Occipital lobe (tissue), 3 donors: ENCODE measurements at places on chromosomes 7 and 10. TPM values are rescaled to one million over a fixed set of nuclear protein-coding genes. Genes with fewer than 3 reads are reported as not detected.

Gene ANKRD61
- 0.31 TPM for total RNA-seq

Gene GPR37
- 24.3 TPM for total RNA-seq

Gene AKR1C3
- total RNA-seq, result 8.0 TPM

Gene TAS2R4
- total RNA-seq, result 4.5 TPM

Gene GDF2
- total RNA-seq, result not detected

Gene AEBP1
- 3.4 TPM for total RNA-seq

Gene FAM241B
- 10.1 TPM for total RNA-seq

Gene FAM24B
- total RNA-seq, result 3.9 TPM

Gene MOGAT3
- not detected for total RNA-seq

Gene SLC39A12
- total RNA-seq, result 2.2 TPM

Gene NAT16
- total RNA-seq, result 1.2 TPM

Gene HABP2
- total RNA-seq, result 0.31 TPM

Gene XRCC2
- 2.0 TPM for total RNA-seq

Gene GAD2
- 9.7 TPM for total RNA-seq

Gene ADRB1
- 3.3 TPM for total RNA-seq

Gene GNG11
- total RNA-seq, result 4.5 TPM

Gene CALHM3
- total RNA-seq, result not detected

Gene ANKRD2
- not detected for total RNA-seq

Gene SCART1
- 0.47 TPM for total RNA-seq

Gene MPP7
- total RNA-seq, result 1.4 TPM

Gene ATE1
- 73.3 TPM for total RNA-seq

Gene HIPK2
- total RNA-seq, result 12.0 TPM

Gene NKX2-3
- total RNA-seq, result not detected

Gene SAMD9L
- 3.7 TPM for total RNA-seq

Gene EIF3A
- total RNA-seq, result 81.6 TPM

Gene MRC1
- total RNA-seq, result 4.5 TPM

Gene AOAH
- total RNA-seq, result 3.6 TPM

Gene DCLRE1C
- total RNA-seq, result 11.4 TPM

Gene CRYGN
- total RNA-seq, result not detected

Gene CACNA2D1
- total RNA-seq, result 149 TPM

Gene RTKN2
- total RNA-seq, result 7.5 TPM

Gene JMJD1C
- total RNA-seq, result 355 TPM

Gene KIAA1549
- 28.4 TPM for total RNA-seq

Gene LIPN
- not detected for total RNA-seq

Gene GGCT
- 17.6 TPM for total RNA-seq

Gene SFTPA1
- total RNA-seq, result 0.16 TPM

Gene CLDN15
- 6.4 TPM for total RNA-seq

Gene ICA1
- 49.8 TPM for total RNA-seq

Gene PLA2G12B
- total RNA-seq, result not detected

Gene CLRN3
- 0.62 TPM for total RNA-seq

Gene GPRIN2
- 19.3 TPM for total RNA-seq

Gene ORC5
- total RNA-seq, result 51.5 TPM

Gene SSC4D
- total RNA-seq, result 0.94 TPM

Gene DENND2A
- total RNA-seq, result 16.4 TPM

Gene PCBD1
- total RNA-seq, result 6.2 TPM

Gene BMPER
- total RNA-seq, result 4.5 TPM

Gene MSMB
- total RNA-seq, result not detected

Gene ATRNL1
- 856 TPM for total RNA-seq

Gene CHAT
- total RNA-seq, result 0.62 TPM
